ENCODE measurements at places on chromosomes 4 and X.

DNA sequence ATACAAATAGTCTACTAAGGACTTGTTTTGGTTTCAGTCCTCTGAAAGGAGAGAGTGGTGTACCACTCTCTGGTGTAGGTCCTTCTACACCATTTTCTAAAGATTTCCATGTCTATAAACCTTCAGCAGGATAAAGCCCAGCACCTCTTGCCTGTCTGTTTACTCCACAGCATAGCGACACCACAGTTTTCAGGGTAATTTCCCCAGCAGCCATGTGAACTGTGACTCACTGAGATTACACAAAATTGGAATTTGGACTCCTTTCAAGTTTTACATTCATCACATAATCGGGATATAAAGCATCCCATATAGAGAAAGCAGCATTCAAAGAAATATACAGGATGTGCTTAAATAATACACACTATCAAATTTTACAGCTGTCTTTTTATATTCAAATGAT is 229.6 kb downstream of the PRDM5 start:
- no peak for DNase-seq

- DNase-seq: no peak
These were observed 170.6 kb downstream of the KDR start for GRCh38 chr4:54954656-54955388.

GRCh38 chr4:176839656-176840055 is 46.9 kb upstream of the VEGFC start:
- DNase-seq: no peak

- no peak for DNase-seq
These were observed 17.8 kb upstream of the CXCL3 start for GRCh38 chr4:74056114-74056857.

- no peak for DNase-seq
These were observed 111.8 kb upstream of the DKK2 start for GRCh38 chr4:107147873-107148272.

DNA sequence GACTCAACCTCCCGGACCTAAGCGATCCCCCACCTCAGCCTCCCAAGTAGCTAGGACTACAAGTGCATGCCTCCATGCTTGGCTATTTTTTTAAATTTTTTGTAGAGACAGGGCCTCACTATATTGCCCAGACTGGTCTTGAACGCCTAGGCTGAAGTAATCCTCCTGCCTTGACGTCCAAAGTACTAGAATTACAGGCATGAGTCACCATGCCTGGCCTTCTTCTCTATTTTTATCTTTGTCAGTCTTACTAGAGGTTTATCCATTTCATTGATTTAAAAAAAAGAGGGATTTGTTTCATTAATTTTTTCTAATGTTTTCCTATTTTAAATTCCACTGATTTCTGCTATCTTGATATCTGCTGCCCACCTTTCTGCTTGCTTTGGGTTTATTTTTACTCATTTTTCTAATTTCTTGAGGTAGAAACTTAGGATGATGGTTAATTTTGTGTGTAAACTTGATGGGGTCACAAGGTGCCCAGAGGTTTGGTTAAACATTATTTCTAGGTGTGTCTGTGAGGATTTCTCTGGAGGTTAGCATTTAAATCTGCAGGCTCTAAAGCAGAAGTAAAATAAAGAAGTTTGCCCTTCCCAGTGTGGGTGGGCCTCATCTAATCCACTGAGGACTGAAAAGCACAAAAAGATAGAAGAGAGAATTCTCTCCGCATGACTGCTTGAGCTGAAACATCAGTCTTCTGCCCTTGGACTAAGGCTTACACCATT is 116.2 kb upstream of the DCLK2 start:
- DNase-seq: no peak

- DNase-seq: no peak
These were observed 16.2 kb upstream of the NAT8L start for GRCh38 chr4:2042947-2043395.

DNA sequence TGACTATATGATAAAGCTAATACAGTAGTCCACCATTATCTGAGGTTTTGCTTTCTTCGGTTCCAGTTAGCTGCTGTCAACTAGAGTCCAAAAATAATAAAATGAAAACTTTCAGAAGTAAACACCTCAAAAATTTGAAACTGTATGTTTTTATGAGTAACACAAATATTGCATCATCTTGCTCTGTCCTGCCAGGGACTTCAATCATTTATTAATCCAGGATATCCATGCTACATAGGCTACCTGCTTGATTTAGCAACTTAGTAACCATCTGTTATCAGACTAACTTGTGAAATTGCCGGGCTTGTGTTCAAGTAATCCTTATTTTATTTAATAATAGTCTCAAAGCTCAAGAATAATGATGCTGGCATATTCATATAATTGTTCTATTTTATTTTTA is 1537.8 kb upstream of the PABPC4L start:
- DNase-seq: no peak

- DNase-seq: no peak
These were observed 566.1 kb downstream of the KCTD8 start for GRCh38 chr4:43882470-43882869.

GRCh38 chr4:82784681-82785610 is 13.7 kb downstream of the SCD5 start:
- DNase-seq: no peak

Measured in stimulated activated CD4-positive, alpha-beta T cell treated with anti-CD3 and anti-CD28 coated beads, TNF-alpha, amount 100 ng/mL, for 4 hours (primary cell).